ENCODE measurements at places on chromosomes 16 and 17. TPM values are rescaled to one million over a fixed set of nuclear protein-coding genes. Genes with fewer than 3 reads are reported as not detected.

GRCh38 chr17:59437791-59438281, 106.4 kb downstream of the YPEL2 start:
- H3K4me3 ChIP-seq = no peak overlapping the region
- DNase-seq = no peak
- no peak overlapping the region for H3K27ac ChIP-seq
- peaks cover 22% of the 10 kb centered on the region for H3K4me1 ChIP-seq
- H3K36me3 ChIP-seq = no peaks in the 10 kb centered on the region

The MRM3 gene
- 11.6 TPM for total RNA-seq

GRCh38 chr16:87792205-87792565, 26.4 kb upstream of the KLHDC4 start:
- peaks cover 24% of the 10 kb centered on the region for H3K4me1 ChIP-seq
- no peak overlapping the region for H3K4me3 ChIP-seq
- H3K36me3 ChIP-seq = no peaks in the 10 kb centered on the region
- DNase-seq = no peak
- H3K27me3 ChIP-seq = no peaks in the 10 kb centered on the region

DNA sequence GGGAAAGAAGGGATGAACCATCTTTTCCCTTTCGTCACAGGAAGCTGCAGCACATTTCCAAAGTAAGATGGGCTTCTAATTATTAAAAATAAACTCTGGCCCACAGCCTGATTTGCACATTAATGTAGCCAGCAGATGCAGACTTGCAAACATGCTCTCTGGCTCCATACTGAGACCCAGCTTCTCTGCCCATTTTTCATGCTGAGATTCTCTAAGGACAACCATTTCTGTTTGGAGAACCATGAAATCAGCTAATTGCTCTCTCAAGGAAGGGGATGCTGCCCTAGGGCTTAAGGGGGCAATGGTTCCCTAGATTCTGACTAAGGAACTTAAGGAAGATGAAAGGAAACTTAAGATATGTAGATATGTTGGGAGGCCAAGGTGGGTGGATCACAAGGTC, 63.0 kb upstream of the CES5A start:
- no peak for DNase-seq
- no peak overlapping the region for H3K27ac ChIP-seq

GRCh38 chr17:50459756-50460155, 8.9 kb downstream of the CHAD start:
- no peak overlapping the region for H3K27ac ChIP-seq
- H3K4me3 ChIP-seq = no peak overlapping the region
- H3K27me3 ChIP-seq = no peaks in the 10 kb centered on the region
- H3K36me3 ChIP-seq = no peaks in the 10 kb centered on the region
- DNase-seq = no peak

- no peaks in the 10 kb centered on the region for H3K27me3 ChIP-seq
- peaks cover 38% of the 10 kb centered on the region for H3K4me1 ChIP-seq
- no peak for DNase-seq
- peak overlapping the region; percentile 66 for H3K27ac ChIP-seq
- H3K36me3 ChIP-seq = peaks cover 21% of the 10 kb centered on the region
These were observed 154.8 kb downstream of the VPS53 start for GRCh38 chr17:559551-560431.

DNA sequence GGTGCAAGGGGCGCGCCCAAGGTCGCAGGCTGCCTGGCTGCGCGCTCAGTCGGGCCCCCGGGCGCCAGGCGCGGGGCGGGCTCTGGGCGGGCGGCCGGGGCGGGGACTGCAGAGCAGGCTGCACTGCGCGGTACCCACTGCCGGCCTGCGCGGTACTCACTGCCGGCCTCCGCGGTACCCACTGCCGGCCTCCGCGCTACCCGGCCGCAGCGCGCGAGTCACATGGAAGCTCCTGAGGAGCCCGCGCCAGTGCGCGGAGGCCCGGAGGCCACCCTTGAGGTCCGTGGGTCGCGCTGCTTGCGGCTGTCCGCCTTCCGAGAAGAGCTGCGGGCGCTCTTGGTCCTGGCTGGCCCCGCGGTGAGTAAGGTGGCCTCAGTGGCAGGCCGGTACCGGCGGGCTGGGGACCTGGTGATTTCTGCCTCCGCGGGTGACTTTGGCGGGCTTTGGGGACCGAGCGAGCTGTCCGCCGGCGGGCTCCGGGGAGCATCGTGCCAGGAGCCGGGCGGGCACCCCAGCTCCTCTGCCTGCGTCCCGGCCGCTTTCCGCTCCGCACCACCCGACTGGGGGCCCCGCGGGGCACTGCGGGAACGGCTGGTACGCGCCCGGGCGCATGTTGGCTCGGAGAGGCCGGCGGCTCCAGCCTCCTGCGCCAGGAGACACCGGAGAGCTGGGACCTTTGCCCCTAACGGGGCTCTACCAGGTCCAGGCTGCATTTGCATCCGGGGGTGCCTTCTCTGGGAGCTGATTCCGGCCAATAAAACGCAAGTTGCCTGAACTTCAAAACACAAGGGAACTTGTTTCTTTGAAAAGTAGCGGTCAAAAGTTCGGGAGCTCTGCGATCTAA, at the start of gene SLC47A1:
Gene SLC47A1, plus strand, starts transcription at position 137 of the 844 bp plus-strand sequence. Its CDS starts 86 bp downstream, at position 223.
- peak within 1 kb of the TSS; percentile 68 for H3K4me3 ChIP-seq
- no peak within 1 kb of the TSS for H3K27ac ChIP-seq
- H3K36me3 ChIP-seq = no peaks in the 10 kb centered on the region
- no peak for DNase-seq
- H3K27me3 ChIP-seq = peaks cover 15% of the 10 kb centered on the region
- H3K4me1 ChIP-seq = peaks cover 8% of the 10 kb centered on the region

DNA sequence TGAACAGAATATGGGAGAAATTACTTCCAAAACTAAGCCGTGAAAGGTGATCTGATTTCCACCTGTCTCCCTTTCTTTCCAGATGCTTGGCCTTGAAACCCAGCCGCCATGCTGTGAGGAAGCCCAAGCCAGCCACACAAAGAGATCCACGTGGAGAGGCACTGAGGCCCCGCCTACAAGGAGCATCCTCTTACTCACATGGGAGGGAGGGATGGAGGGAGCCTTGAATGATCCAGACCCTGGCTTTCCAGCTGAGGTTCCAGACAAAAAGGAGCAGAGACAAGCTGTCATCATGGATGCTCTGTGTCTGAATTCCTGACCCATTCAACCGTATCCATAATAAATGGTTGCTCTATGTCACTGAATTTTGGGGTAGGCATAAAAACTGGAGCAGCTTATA, 48.9 kb upstream of the HAPSTR1 start:
- no peak for DNase-seq
- H3K4me1 ChIP-seq = peaks cover 38% of the 10 kb centered on the region
- no peaks in the 10 kb centered on the region for H3K36me3 ChIP-seq
- no peak overlapping the region for H3K4me3 ChIP-seq
- no peaks in the 10 kb centered on the region for H3K27me3 ChIP-seq
- peak overlapping the region; percentile 89 for H3K27ac ChIP-seq
